T-cell (primary cell): ENCODE measurements at places on chromosomes 3 and 15.

DNA sequence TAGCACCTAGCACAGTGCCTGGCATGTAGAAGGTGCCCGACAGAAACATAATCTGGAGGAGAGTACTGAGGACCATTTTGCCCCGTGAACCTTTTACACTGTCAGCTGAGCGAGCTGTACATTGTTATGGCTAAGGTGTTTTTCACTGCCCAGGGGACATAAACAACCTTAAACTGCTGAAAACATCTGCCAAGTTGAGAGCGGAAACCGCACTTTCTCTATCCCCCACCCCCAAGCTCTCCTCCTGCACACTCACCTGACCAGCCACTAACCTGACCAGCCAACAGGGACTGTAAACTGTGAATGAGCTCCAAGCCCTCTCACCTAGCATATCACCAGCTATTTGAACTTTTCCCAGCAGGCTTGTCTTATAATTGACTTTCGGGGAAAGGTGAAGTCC, 17.6 kb downstream of the RAB43 start:
- DNase-seq, result no peak

GRCh38 chr15:99631255-99631654, 65.5 kb downstream of the MEF2A start:
- no peak for DNase-seq

GRCh38 chr3:184791171-184791570, 20.8 kb upstream of the VPS8 start:
- no peak for DNase-seq

GRCh38 chr3:185341616-185342458, 21.1 kb upstream of the MAP3K13 start:
- no peak for DNase-seq

DNA sequence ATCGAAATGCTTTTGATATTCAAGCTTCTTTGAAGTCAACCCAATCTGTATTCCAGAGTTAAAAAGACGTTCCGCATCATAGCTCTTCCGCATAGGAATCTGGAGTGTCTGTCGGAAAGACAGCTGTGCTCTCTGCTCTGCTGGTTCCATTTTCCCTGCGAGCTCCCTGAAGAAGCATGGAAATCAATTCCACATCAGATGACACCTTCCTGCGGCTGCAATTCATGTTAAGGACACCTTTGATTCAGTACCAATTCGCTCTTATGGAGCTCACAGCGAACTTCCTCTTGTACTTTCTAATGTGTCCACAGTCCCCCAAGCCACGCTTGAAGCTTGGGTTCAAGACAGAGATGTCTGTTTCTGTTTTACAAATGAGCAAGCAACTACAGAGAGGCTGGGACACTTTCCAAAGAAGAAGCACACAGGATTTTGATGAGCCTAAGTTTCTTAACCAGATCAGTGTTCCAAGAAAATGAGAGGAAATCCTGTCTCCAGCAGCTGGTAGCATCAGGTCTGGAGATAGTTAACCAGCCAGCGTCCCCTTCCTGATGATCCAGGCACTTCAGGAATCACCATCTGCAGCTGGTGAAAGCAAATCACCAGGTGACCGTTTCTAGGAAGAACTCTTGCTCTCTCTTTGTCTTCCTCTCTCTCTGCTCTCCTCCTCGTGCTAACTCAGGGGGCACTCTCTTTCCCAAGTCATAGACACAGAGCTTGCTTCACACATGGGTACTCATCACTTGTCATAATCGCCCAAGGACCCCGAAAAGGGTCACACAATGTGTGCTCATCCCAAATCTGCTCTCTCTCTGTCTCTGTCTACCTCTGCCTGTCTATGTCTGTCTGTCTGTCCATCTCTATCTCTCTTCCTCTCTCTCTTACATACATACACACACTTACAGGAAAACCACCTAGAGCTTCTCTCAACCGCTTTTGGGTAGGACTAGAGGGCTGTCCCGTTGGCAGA, 281.8 kb downstream of the FAM43A start:
- no peak for DNase-seq
